B cell (primary cell): ENCODE measurements at places on chromosomes 11 and 22. TPM values are rescaled to one million over a fixed set of nuclear protein-coding genes. Genes with fewer than 3 reads are reported as not detected.

GRCh38 chr11:119919656-119920055, 190.7 kb upstream of the NECTIN1 start:
- no peaks in the 10 kb centered on the region for H3K4me1 ChIP-seq
- no peak for DNase-seq
- no peaks in the 10 kb centered on the region for H3K27me3 ChIP-seq
- H3K4me3 ChIP-seq, result no peak overlapping the region

The ZP1 gene
- not detected in 2 replicates for total RNA-seq

The MAPK8IP2 gene
- 0.39 and 0.44 TPM in 2 replicates for total RNA-seq

GRCh38 chr22:25388415-25388814, 169.0 kb downstream of the CRYBB2 start:
- no peaks in the 10 kb centered on the region for H3K27me3 ChIP-seq
- H3K4me3 ChIP-seq, result no peak overlapping the region
- no peak overlapping the region for H3K27ac ChIP-seq
- H3K36me3 ChIP-seq, result no peaks in the 10 kb centered on the region

- DNase-seq, result no peak
- no peak overlapping the region for H3K27ac ChIP-seq
- no peaks in the 10 kb centered on the region for H3K4me1 ChIP-seq
- H3K27me3 ChIP-seq, result no peaks in the 10 kb centered on the region
- H3K36me3 ChIP-seq, result no peaks in the 10 kb centered on the region
Observed at GRCh38 chr11:125272821-125273220, 108.3 kb downstream of the PKNOX2 start.

GRCh38 chr11:10688401-10688800, 5.2 kb downstream of the IRAG1 start:
- no peaks in the 10 kb centered on the region for H3K36me3 ChIP-seq
- H3K27ac ChIP-seq, result no peak overlapping the region
- DNase-seq, result no peak
- no peaks in the 10 kb centered on the region for H3K4me1 ChIP-seq
- no peak overlapping the region for H3K4me3 ChIP-seq
- no peaks in the 10 kb centered on the region for H3K27me3 ChIP-seq

The FREY1 gene
- 6.5 and 6.6 TPM in 2 replicates for total RNA-seq
